ENCODE measurements at places on chromosomes 5 and 9.

- DNase-seq = no peak
Measured at GRCh38 chr5:125978015-125978414, 445.2 kb upstream of the GRAMD2B start.

DNA sequence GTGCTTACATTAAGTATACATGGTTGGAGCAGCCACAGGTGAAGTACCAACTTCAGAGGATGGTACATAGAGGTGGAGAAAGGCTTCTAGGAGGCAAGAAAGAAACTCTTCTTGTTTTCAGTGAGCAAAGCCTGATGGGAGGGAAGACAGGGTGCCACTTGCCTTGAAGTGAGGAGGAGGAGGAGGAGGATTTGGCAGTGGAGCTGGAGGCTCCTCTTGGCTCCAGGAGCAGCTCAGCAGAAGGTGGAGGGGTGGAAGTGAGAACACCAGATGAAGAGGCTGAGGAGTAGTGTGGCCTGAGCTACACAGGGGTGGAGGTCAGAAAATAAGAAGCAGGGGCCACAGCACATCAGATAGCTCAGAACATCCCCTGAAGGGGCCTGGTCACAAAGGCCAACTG lies 91.1 kb upstream of the SHISAL2B start:
- DNase-seq = no peak

- DNase-seq = peak; percentile 83
Measured at GRCh38 chr5:167294882-167295680, 996.4 kb upstream of the WWC1 start.

DNA sequence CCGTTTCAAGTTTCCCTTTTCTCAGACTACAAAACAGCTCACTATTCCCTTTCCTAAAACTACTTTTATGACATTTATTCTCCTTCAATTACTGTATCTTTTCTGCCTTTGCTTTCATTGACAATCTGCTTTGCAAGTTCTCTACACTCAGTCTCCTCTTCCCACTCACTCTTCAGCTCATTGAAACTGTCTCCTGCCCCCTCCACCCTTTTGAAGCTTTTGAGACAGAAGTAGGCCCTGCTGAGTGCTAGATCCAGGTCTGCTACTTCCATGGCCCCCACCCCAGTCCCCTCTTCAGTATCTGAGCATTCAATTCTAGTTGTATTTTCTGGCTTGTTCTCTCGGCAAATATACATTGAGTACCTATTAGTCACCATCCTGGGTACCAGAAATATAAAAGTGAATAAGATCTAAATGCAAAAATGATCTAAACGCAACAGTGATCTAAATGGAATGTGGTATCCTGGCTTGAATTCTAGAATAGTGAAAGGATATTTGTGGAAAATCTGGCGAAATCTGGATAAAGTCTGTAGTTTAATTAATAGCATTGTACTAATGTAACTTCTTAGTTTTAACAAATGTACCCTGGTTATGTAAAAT lies 58.4 kb downstream of the OR2K2 start:
- no peak for DNase-seq

- DNase-seq = no peak
Measured at GRCh38 chr9:108663422-108663821, 192.4 kb downstream of the ACTL7B start.

- DNase-seq = no peak
Measured at GRCh38 chr5:139649082-139649991, 1.2 kb downstream of the CXXC5 start.

DNA sequence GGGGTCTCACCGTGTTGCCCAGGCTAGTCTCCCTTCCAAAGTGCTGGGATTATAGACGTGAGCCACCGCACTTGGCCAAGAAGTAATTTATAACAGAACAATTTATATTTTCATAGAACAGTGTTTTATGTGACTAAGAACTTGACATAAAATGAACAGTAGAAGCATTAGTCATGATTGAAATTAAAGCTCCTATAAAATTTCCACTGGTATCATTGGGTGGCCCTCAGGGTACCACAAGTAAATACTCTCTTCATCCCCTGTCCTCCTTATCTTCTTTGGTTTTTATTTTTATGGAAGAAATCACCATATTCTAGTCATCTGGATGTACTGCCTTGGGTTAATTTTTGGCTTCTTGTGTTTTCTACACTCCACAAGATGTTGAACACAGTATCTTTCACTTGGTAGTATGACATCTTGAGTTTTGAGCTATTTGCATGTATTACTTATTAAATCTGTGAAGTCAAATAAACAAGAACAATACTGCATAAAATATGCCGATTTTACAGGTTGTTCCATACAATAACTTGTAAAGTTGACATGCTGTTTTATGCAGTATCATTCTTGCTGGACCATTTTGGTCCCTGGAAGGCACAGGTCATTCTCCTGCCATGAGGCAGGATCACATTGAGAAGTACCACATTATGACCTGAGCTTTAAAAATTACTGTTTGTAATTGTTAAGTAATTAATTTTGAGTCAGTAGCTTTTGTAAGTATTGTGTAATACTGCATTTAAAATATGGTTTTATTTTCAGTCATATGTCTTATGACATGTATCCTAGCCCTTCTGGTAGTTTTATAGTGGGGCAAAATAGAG lies 24.4 kb downstream of the LMNB1 start:
- DNase-seq = no peak

DNA sequence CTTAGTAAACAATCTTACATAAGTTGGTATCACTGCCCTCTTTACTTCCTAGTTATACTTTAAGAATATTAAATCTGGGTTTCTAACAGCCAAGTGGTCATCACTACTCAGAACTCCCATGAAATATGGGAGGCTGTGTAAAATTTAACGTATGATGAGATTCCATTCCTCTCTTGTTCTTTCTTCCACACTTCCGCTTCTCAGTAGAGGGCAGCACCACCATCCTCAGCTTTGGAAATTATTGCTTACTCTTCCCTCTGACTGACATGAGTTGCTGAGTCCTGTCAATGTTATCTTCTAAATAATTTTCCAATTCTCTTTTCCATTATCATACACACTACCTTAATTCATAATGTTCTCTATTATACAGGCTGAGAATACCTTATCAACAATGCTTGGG lies 194.0 kb downstream of the RFX3 start:
- DNase-seq = no peak

- no peak for DNase-seq
Measured at GRCh38 chr5:37791321-37791720, 48.5 kb downstream of the GDNF start.

DNA sequence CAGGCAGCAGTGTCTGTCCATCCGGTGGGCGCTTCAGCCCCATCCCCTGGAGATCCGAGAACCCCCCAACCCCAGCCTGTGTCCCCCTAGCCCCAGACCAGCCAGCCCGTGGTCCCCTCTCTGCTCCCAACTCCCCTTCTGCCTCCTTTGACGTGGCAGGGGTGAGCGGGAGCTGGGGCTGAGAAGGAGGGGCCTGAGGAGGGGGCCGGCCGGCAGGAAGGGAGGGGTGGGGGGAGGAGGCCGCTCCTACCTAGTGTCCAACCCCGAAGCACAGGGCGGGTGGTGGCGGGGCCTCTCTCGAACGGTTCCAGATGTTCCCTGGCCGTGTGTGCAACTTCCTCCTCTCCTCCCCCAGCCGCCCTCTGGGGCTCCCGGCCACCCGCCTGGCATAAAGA lies 31.0 kb downstream of the GOLGA2 start:
- no peak for DNase-seq

GRCh38 chr5:38518341-38518740 lies 38.1 kb downstream of the LIFR start:
- no peak for DNase-seq

DNA sequence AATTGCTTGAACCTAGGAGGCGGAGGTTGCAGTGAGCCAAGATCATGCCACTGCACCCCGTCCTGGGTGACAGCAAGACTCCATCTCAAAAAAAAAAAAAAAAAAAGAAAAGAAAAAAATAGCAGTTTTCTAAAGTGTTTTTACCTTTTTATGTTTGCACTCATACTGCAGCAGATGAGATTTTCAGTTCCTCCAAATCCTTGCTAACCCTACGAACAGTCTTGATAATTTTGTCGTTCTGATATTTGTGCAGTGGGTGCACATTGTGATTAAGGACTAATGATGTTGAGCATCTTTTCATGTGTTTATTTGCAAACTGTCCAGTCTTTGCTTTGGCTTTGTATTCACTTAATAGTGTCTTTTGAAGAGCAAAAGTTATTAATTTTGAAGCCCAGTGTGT lies 42.9 kb downstream of the ZCCHC7 start:
- no peak for DNase-seq

- DNase-seq = no peak
Measured at GRCh38 chr5:126769703-126770102, 7.2 kb upstream of the LMNB1 start.
